Parietal lobe (tissue), 2 donors: ENCODE measurements at places on chromosomes 6 and 20. TPM values are rescaled to one million over a fixed set of nuclear protein-coding genes. Genes with fewer than 3 reads are reported as not detected.

C6orf141 gene
- total RNA-seq: 1.3 TPM

BPIFB4 gene
- not detected for total RNA-seq

UBR2 gene
- 46.6 TPM for total RNA-seq

REM1 gene
- 0.31 TPM for total RNA-seq

RAB44 gene
- not detected for total RNA-seq

SLA2 gene
- 0.31 TPM for total RNA-seq

SF3B5 gene
- total RNA-seq: 48.5 TPM

FAM83D gene
- 4.1 TPM for total RNA-seq

CALHM6 gene
- total RNA-seq: not detected

ANKRD6 gene
- 66.7 TPM for total RNA-seq

EDN1 gene
- 3.8 TPM for total RNA-seq

C20orf202 gene
- 1.3 TPM for total RNA-seq

PDYN gene
- 1.6 TPM for total RNA-seq

OXT gene
- total RNA-seq: not detected

RAD21L1 gene
- not detected for total RNA-seq

PRDM13 gene
- not detected for total RNA-seq

BTNL2 gene
- not detected for total RNA-seq

EFCAB8 gene
- total RNA-seq: not detected

MYH7B gene
- total RNA-seq: 0.31 TPM

HSPA1A gene
- total RNA-seq: 170 TPM

SRC gene
- total RNA-seq: 34.4 TPM

ARHGAP40 gene
- total RNA-seq: not detected

C20orf144 gene
- total RNA-seq: 0.31 TPM

NT5DC1 gene
- 1.9 TPM for total RNA-seq

HAO1 gene
- not detected for total RNA-seq

OPRL1 gene
- total RNA-seq: 11.0 TPM

CTCFL gene
- total RNA-seq: not detected
